ENCODE measurements at places on chromosomes 12 and 14. TPM values are rescaled to one million over a fixed set of nuclear protein-coding genes. Genes with fewer than 3 reads are reported as not detected.

- peak; percentile 39 for DNase-seq
Observed at GRCh38 chr12:71746974-71747611, 7.6 kb upstream of the RAB21 start.

Gene AGAP2
- total RNA-seq = 22.4 TPM

DNA sequence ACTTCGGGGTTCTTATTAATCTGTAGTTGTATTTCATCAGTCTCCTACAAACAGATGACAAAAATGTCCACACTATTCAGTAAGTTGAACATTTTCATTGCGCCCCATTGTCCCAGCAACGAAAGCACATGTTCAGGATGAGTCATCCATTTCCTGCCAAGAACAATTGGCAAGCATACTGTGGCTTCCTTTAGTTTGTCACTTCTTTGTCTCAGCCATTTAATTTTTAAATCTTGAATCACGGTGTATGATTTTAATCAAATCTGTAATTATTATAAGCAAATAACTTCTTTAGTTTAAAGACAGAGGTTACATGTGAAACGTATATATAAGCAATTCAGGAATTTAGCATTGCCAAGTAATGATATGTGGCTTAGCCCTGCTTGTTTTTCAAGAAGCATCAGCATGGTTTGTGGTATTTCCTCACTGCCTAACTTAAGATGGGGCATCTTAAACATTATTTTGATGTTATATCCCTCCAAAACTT is 211.3 kb upstream of the KRR1 start:
- peak; percentile 58 for DNase-seq

GRCh38 chr12:46218322-46219095 is 50.3 kb downstream of the SLC38A1 start:
- peak; percentile 38 for DNase-seq

DNA sequence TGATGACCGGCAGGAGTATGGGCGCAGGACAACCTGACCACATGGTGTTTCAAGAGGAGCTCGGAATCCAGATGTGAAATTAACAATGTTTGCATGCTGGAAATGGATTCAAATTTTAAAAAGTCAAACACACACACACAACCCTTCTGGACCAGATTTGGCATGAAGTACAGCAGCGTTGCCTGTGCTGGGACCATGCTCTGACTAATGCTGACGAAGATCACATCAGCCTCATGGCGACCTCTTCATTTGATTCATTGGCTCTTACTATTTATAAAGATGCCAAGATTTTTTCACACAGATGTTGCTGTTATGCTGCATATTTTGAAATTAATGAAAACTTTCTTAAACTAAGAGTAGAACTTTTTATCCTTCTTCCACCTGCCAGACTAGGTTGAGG is 926.6 kb upstream of the TMEM132C start:
- no peak for DNase-seq

Gene SDR9C7
- total RNA-seq = not detected

GRCh38 chr14:24606297-24606696 is 3.2 kb downstream of the GZMH start:
- DNase-seq = no peak

- peak; percentile 55 for DNase-seq
Observed at GRCh38 chr14:68780358-68781160, 12.3 kb downstream of the ZFP36L1 start.

DNA sequence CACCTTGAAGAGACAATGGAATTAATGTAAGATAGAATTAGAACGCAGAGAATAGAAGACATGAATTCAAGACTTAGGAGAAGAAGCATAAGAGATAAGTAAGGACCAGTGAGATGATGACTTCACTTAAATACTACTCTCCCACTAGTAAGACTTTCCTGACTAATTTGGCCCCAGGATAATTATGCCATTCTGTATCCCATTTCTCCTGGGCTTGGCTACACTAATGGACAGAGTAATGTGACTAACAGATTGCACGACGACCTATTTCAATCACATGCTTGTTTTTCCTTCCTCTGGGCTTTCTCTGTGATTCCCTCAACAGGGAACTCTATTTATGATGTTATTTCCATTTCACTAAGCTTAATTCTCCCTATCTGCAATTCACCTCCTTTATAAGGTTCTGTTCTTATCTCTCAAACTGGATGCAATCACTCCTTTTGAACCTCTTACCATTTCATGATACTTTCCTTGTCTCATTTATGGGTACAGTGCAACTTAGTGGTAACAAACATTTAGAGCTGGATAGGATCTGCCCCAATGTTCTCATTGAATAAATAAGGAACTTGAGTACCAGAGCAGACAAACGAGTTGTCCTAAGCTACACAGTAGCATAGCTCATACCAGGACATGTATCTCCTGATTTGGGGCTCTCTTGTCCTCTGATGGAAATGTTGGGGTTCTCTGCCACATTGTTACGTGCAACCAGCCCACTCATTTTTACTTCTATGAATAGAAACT is 102.7 kb downstream of the BTG1 start:
- no peak for DNase-seq

Gene LRIG3
- not detected for total RNA-seq

Gene KICS2
- total RNA-seq = 16.6 TPM

DNA sequence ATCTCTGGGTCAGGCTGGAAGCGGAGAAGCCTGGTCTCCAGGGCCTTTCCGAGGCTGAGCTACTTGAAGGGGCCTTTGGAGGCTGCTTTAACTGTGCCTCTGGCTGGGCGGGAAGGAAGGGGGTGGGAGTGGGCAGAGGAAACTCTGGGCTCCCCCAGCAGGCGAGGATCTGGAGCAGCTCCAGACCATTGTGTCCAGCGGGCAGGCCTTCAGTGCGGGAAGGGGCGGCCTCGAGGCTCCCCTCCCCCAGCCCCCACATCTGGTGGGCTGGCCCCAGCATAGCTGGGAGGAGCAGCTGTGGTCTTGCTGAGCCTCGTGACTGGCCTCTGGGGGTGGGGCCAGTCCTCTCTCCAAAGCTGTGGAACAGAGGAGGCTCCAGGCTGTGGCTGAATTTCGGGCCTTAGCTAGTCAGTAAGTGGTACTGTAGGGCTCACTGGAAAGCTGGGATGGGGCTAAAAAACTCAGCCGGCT is 3.4 kb downstream of the TAMALIN start:
- no peak for DNase-seq

- peak; percentile 88 for DNase-seq
Observed at GRCh38 chr12:117836999-117837736, 131.6 kb downstream of the KSR2 start.

Gene CLEC1A
- total RNA-seq = not detected

DNA sequence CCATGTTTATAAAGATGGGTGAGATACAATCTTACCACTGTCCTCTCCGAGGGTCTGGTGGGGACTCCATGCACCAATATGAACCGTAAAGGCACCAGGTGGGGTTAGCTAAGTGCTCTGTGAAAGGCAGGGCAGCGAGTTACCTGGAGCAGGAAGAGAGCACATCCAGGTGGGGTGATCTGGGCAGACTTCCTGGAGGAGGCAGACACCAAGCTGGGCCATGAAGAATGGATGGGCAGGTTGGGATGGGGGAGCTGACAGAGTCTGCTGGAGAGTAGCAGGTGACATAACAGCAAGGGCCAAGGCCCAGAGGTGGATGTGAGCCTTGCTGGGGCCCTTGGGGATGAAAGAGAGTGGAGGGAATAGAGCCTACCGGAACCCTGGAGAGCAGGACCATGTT is 45.9 kb downstream of the RIN3 start:
- no peak for DNase-seq

DNA sequence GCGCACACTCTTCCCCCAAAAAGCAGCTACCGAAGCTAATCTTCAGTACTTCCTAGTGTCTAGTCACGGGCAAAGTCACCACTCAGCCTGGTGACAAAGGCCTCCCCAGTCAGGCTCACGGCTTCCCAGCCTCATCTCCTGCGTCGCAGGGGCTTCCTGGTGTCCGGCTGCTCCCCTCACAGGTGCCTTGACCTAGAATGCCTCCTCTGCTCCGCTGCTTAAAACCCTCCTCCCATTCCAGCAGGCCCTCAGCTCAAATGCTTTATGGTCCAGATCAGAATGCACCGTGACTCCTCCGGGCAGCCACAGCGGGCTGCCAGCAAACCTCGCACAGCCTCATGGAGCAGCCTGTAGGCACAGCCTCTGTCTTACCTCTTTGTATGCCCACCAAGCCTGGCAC is 53.1 kb downstream of the PRIMA1 start:
- DNase-seq = no peak

DNA sequence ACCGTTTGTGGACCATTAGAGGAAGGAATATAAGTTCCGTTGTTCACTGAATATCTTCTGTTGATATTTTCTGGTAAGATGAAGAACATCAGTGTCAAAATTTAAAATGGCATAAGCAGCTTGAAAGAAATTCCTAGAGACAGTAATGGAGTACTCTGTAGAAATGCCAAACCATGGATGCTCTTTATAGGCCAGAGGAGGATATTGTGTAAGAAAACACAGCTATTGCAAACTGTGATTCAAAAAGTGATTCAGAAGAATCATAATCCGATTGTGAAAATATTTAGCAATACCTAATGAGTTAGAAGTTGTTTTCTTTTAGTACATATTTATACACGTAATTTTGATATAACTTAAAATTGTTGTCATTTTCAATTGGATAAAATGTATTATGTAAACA is 102.8 kb downstream of the SLC16A7 start:
- DNase-seq = no peak

Gene EXOC3L4
- total RNA-seq = not detected

DNA sequence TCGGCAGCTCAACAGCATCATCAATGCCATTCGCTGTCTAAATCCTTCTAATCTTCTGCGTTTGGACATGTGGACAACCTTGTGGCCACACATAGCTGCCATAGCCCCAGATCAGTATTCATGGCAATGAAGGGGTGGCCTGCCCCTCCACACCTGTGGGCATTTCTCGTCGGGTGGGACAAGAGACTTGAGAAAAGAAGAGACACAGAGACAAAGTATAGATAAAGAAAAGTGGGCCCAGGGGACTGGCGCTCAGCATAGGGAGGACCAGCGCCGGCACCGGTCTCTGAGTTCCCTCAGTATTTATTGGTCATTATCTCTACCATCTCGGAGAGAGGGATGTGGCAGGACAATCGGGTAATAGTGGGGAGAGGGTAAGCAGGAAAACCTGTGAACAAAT is 42.3 kb downstream of the MAGOHB start:
- no peak for DNase-seq

Gene TMEM30B
- 1.7 TPM for total RNA-seq

Gene FLRT2
- total RNA-seq = not detected

DNA sequence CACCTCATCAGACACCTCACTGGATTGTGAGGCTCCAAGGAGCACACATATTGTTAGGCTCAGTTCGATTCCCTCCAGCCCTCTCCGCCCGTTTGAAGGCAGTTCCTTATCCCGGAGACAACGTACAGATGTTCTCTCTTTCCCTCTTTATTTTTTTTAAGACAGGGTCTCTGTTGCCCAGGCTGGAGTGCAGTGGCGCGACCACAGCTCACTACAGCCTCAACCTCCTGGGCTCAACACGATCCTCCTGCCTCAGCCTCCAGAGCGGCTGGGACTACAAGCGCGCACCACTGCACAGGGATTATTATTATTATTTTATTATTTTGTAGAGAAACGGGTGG is 718 bp upstream of the TROAP start:
- DNase-seq = no peak

Gene ACRBP
- 2.0 TPM for total RNA-seq

DNA sequence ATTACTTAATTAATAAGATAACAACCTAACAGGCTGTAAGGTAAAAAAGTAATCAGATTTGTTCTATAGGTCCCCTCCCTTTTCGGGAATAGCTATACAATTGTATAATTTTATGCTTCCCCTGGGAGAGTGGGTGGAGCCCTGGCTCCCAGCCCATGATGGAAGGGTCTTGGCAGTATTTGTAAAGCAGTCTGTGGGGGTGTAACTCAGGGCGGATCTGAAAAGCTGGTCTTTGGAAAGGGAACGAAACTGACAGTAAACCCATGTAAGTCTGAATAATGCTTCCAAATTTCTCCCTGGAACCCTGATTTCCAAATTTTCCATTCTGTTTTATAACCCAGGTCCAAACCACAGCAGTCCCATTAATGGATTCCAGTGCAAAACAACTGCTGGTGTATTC is 110.4 kb downstream of the DAD1 start:
- DNase-seq = no peak

Gene PKP2
- total RNA-seq = 0.13 TPM

Gene ABCB9
- total RNA-seq = 4.9 TPM

- DNase-seq = no peak
Observed at GRCh38 chr14:55005071-55005470, 21.8 kb downstream of the WDHD1 start.

Gene CELA1
- 0.29 TPM for total RNA-seq

DNA sequence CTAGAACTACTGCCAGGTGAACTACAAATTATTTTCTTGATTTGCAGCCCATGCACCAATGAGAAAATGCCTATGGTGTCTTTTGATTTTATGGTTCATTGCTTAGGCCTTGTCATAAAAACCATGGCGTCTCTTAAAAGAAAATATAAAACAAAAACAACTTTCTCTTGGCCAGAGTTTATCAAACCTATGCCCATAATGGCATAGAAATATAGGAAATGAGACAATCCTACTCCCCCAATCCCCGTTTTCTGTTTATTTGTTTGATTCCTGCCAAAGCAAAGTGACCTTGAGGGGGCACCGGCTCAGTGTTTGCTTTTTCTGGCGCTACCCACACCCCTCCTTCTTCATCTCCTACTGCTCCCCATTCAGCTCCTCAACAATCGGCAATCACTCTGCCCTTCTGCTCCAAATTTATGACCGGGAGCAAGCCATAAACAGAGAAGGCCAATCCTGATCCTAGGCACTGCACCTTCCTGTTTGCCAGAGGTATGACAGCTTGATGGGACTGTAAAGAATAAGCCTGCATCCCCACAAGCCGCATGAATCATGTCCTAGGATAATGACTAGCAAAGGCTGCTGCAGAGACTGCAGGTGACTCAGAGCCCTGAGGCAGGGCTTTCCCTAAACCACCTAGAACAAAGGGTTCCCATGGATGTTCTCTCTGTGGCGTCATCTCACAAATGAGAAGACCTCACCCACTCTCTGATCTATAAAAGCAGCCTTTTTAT is 874.9 kb downstream of the NRXN3 start:
- DNase-seq = no peak

DNA sequence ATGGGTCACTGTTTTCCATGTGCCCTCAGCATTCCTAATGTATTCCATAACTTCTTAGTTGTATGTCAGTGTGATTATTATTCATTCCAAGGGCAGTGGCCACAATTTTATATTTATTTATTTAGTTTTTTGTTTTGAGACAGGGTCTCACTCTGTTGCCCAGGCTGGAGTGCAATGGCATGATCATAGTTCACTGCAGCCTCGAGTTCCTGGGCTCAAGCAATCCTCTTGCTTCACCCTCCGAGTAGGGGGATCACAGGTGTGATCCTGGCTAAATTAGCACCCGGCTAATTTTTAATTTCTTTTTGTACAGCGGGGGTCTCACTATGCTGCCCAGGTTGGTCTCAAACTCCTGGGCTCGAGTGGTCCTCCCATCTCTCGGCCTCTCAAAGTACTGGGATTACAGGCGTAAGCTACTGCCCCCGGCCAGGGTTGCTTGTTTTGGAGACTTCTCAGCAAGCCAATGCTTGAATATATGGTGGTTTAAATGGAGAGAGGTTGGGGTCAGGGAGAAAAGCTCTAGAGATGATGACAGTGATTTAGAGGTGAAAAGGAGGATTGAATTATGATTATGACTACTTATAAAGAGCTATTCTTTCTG is 7.6 kb downstream of the GPRC5A start:
- DNase-seq = no peak

Gene CCDC38
- total RNA-seq = 0.34 TPM

Gene MYL6B
- total RNA-seq = 60.3 TPM

Measured in activated CD8-positive, alpha-beta T cell treated with anti-CD3 and anti-CD28 coated beads for 36 hours (primary cell).